ENCODE measurements at places on chromosomes 4 and X. TPM values are rescaled to one million over a fixed set of nuclear protein-coding genes. Genes with fewer than 3 reads are reported as not detected.

- no peak for DNase-seq
Observed at GRCh38 chr4:526189-526909, 27.3 kb downstream of the PIGG start.

YY2 gene
- total RNA-seq = 2.1 TPM

CCDC160 gene
- total RNA-seq = 0.27 TPM

- DNase-seq = no peak
Observed at GRCh38 chr4:8201321-8201781, 2.3 kb downstream of the SH3TC1 start.

LONRF3 gene
- total RNA-seq = 1.8 TPM

- DNase-seq = no peak
Observed at GRCh38 chrX:30812326-30812725, 76.7 kb downstream of the TAB3 start.

TREX2 gene
- not detected for total RNA-seq

All from H4 (cell line).